ENCODE measurements at places on chromosomes 3 and 15.
A peak's percentile ranks its signal among the peaks of the same experiment; 100 is the strongest.

GRCh38 chr3:137191133-137191923, 233.5 kb downstream of the IL20RB start:
- DNase-seq = no peak

DNA sequence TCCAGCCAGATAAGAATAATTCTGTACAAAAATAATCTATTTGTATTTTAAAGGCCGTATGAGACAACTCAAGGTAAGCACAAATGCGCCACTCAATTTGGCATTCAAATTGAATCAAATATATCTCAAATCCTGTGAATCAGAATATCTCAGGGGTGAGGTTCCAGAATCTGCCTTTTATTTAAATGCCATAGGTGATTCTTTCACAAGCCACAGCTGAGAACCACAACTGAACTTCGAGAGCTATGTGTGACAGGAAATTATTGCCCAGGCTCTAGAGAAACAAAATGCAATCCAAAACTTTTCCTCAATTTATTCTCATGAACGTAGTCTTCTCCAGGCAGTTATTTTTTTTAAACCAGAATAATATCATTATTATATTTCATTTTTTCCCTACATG, 11.9 kb downstream of the ATP8B4 start:
- DNase-seq = no peak

DNA sequence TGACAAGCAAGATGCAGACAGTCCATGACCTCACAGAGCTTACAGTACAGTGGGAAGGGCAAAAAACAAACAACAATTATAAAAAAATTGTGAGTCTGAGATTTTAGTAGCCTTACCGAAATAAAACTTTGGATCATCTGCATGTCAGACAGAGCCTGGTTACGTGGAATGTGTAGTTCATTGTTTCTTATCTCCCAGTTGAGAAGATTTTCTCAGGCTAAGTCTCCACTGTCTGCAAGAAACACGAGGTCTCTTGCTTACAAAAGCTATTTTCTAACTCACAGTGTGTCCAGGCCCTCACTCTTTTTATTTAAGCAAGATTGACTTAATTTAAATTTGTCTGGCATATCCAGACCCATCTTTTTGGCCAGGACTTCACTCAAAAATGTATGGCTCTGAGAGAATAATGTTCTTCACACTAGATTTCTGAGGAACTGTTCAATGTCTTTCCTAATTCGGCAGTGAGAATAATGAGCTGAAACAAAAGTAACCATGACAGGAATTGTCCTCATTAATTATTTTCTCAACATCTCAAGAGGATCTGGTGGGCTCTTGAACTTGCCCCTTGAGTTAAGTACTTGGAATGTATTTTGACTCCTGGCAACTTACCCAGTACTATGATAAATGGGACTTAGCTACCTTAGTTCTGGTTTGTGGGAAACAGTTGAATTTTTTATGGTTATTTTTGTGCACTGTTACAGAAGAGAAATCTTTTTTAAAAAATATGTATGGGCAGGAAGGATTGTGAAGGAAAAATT, 265.1 kb upstream of the COL8A1 start:
- DNase-seq = peak; percentile 65

DNA sequence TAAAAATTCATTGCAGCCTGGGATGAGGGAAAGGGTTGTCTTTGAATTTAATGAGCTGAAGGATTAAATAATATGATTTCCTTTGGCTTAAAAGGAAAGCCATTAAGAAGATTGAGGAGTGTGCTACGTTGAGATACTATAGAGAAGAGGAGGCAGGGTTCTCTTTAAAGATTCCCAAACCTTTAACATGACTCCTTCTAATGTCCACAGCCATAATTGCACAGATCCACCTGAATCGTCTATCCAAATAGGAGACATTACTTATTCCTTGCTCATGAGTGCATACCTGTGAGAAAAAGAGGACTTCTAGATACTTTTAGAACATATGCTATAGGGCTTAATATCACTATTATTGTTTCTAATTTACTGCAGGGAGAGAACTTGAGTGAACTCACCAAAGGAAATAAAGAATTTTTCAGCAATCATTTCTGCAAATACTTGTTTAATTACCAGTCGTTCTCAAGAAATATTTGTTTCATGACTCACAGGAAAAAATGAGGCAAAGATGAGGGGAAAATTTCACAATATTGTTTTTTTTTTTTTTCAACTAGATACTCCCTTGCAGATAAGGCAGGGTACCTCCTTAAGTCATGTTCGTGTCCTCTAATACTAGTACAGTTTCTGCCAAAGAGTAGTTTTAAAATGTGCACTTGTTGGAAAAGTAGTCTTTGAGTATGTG, 8.9 kb upstream of the SUCNR1 start:
- DNase-seq = peak; percentile 82

- DNase-seq = no peak
Measured at GRCh38 chr3:42750834-42751233, 22.2 kb downstream of the CCDC13 start.

DNA sequence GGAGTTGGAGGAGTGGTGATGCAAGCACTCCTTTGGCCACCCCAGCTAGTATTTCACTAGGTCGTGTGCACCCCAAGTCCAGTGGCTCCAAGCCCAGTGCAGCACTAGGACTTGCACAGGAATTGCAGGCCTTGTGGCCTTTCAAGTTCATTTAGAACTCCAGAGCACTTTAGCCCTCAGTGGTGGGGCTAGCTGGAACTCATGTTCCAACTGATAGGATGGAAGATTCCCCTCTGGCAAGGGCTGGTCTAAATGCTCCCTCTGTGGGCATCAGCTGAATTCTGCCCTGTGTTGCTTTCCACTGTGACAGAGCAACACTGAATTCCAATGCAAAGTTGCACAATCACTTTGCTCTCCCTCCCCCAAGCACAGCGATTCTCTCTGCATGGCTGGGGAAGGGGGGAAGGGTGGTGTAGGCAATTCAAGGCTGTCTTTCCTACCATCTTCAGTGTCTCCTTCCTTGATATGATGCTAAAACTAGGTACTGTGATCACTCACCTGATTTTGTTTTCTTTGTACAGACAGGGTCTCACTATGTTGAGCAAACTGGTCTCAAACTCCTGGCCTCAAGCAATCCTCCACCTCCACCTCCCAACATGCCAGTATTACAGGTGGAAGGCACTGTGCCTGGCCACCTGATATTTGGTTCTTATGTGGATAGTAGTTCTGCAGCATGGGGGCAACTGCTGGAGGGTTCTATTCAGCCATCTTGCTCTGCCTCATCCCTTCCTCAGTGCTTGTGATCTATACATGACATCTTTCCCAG, 10.3 kb downstream of the USF3 start:
- DNase-seq = peak; percentile 67

DNA sequence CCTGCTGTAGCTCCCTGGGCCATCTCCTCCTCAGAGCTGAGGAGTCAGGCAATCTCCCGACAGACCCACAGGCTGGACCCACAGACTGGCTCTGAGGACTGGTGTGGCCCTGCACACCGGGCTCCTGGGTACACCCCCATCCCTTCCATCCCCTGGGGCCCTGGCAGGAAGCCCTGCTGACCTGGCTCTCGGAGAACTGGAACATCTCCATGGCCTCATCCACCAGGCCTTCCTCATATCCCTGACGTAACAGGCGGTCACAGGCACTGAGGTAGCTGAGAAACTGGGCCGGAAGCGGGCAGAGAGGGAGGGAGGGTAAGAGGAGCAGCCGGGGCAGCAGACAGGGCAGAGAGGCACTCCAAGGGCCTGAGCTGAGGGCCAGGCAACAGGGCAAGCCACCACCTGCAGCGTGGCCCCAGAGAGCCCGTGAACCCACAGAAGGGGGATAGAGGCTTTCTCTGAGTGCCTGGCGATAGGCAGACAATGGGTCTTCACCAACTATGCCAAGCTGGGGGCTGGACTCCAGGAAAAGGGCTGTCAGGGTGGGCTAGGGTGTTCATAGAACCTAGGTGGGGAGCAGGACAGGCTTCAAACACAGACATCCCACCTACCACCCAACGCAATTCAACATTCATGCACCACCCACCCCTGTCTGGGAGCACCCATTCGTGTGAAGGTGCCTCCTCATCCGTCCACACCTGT, 17.9 kb downstream of the KBTBD13 start:
- no peak for DNase-seq

DNA sequence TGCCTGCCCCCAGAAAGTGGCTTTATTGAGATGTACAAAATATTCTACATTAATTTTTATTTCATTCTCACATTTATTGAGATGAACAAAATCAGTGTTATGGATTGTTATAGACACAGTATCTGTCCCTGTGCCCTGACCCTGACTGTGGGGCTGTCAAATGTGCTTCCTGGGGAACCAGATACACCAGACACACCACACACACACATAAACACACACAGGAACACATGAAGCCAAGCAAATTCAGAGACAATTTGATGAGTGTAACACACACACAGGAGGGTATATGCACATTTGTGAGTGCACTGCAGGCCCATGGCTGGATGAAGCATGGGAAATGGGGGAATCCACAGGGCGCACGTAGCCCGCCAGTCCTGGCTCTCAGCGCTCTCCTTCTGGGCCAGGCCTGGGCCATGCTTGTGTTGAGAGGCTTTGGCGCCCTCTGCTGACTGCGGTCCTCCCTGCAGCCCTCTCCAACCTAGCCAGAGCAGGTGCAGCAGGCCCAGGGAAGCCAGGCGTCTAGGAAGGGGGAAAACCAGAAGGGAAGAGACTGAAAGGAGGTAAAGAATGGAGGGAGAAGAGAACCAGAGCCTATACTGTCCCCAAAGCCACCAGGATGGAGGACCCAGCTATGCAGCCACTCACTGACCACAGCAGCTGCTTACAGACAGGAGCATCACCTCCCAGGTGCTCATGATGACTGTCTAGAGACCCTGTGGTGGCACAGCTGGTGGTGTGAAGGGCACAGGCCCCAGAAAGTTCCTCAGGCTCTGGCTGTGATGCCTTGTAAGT, 18.0 kb upstream of the LOXL1 start:
- DNase-seq = peak; percentile 68

DNA sequence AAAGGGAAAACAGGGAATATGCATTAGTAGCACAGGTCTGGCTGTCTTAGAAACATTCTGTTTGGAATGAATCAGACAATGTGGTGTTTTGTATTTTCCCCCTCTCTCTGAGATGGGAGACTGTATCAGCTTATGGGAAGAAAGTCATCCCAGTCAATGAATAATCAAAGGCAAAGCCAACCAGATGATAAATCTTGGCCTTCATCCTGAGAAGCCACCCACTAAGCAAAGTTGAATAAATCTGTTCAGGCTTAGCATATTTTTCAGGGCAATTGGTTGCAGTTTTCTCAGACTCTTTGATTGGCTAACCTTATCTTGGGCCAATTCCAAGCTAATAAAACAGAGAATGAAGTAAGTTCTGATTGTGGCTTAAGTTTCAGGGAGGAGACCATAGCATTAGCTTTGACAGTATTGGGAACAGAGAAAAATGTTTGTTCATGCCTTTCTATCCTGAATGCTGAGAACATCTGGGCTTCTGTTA, 63.6 kb upstream of the ARL8B start:
- DNase-seq = peak; percentile 94
